ENCODE measurements at places on chromosomes 13 and 19. TPM values are rescaled to one million over a fixed set of nuclear protein-coding genes. Genes with fewer than 3 reads are reported as not detected.
A peak's percentile ranks its signal among the peaks of the same experiment; 100 is the strongest.

IGFL4 gene
- not detected for total RNA-seq

DNA sequence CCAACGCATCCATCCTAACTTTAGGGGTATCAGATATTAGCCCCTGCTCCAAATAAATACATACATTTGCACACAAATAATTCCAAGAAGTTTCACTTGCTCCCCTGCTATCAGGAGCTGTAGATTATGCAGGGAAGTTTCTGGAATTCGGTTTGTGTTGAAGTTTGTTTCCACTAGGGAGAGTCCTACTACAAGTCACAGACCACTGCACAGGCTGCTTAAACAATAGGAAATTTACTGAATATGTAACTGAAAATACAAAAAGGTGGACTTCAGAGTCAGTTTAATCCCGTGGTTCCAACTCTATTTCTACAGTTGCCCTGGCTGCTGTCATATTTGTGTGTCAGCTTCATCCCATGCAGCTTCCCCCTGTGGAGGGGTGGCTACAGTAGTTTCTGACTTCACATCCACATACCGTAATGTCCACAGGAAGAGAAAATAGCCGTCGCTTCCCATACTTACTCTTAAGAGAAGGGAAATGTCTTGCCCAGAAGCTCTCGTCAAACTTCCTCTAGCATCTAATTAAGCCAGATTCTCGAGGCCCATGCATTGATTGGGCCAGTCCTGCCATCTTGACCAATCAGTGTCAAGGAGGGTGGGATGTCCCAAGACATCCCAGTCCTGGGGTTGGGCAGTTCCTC, 286.6 kb downstream of the COG6 start:
- no peak for DNase-seq

GRCh38 chr13:95023405-95023804, 277.8 kb downstream of the ABCC4 start:
- no peak for DNase-seq

DNA sequence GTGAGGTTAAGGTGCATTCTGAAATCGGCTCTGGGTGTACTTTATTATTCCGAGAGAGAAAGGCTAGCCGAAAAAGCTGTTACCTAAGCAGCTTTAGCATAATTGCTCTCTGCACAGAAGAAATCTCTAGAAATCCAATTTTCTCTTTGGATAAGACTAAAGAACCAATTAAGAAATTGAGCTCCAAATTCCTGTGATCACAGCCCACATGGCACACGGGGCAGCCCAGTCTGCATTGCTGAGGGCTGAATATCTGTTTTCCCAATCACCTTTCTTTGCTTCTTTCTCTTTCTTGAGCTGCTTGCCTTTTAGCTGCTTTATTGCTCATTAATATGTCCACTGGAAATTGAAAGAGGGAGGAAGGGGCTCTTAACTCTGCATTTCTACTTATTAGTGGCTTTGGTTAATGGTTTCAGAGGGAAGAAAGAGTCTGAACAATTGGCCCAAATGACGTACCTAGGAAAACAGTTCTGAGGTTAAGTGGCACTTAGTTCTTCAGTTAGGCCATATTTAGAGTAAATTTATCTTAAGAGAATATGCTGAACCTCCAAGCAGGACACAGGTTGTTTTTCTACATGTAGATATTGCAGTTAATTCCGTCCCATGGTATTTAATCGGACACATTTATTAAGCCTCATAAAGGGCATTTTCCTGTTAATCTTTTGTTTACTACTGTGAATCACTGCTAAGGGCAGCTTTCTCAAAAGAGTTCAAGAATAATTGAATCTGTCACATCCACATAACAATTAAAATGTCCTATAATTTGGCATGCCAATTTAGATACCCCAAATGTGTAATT, 265.7 kb downstream of the ABCC4 start:
- no peak for DNase-seq

DNA sequence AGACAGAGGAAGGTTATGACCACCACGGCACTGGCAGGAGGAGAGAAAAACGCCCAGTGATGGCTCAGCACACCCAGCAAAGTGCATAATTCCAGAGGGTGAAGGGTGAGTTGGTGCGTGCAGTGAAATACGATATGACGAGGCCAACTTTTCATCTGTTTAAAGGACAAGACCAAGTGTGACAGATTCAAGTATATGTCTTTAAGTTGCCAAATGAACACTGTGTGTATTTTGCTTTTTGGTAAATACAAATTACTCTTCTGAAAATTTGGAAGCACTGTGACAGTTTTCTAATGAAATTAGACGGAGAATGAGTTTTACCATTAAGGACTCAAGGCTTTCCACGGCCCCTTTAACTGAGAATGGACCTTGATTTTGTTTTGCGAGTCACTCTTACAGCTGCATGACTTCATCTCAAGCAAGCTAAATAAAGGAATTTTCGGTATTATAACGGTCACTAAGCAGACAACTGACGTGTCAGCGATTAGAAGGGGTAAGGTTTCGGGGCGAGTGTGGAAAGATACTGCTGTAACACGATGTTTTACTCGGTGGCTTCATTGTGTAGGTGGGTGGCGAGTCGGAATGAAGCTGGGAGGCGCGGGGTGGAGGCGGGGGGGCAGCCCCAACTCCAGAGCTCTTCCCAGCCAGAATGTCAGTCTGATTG, 22.8 kb downstream of the COL4A2 start:
- DNase-seq: no peak

DNA sequence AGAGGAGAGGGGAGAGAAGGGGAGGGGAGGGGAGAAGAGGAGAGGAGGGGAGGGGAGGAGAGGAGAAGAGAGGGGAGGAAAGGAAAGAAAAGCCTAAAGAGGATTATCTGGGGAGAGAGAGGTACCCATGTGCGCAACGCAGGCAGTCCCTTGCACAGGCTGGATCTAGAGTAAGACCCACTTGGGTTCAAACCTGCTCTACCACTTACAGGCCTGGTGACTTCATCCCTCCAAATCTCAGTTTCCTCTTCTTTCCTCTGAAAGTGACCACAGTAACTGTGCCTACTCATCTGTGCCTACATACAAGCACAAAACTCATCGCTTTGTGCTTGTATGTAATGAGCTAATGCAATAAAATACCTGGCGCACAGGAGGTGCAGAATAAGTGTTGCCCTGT, 732 bp upstream of the MAP1S start:
- no peak for DNase-seq

BABAM1 gene
- total RNA-seq: 133 TPM

- DNase-seq: no peak
Measured at GRCh38 chr13:60066226-60066625, 97.5 kb downstream of the DIAPH3 start.

ZNF419 gene
- 11.1 TPM for total RNA-seq

GRCh38 chr13:69495096-69495495, 612.5 kb upstream of the ATXN8OS start:
- DNase-seq: no peak

GRCh38 chr13:79695754-79696153, 214.8 kb downstream of the NDFIP2 start:
- no peak for DNase-seq

DNA sequence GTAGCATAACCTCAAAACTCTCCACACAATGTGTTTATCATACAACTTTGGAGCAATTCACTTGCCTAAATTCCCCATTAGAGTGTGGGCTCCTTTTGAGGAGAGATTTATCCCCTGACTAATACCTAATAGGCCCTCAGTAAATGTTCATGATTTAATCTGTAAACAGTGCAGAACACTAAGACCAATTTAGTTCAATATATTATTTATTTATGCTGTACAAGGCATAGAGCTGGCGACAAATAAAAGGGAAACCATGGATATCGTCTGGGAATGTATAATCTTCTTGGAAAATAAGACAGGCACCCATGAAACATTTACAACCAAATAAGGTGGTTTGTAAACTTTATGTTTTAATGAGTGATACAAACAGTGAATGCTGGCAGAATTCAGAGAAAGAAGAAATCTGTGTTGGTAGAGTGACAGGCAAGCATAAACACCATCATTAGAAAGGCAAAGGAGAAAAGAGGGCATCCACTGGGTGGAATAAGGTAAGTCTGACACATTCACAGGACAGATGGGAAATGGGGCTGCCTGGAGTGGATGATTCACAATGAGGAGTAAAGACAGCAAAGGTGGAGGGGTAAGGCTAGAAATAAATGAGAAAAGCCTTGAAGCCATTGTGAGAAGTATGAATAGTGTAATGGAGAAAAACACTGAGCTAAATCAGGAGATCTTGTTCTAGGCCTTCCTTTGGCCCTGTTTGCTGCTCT, 106.1 kb upstream of the MIR17HG start:
- DNase-seq: no peak

GRCh38 chr13:27035892-27036235, 135.7 kb downstream of the USP12 start:
- DNase-seq: peak; percentile 71

DNA sequence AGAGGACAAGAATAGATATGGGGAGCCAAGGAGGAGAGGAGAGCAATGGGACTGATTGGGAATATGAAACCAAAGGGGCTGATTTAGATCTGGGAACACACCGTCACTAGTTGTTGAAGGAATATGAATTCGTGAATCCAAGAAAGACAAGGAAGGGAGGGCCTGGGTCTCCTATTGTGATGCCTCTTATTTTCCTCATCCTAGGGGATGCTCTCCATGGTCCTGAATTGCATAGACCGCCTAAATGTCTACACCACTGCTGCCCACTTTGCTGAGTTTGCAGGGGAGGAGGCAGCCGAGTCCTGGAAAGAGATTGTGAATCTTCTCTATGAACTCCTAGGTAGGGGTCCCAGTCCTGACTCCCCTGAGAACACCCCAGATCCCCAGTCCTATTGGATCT, 21.5 kb downstream of the RYR1 start:
- DNase-seq: peak; percentile 27

JSRP1 gene
- not detected for total RNA-seq

ASF1B gene
- total RNA-seq: 86.6 TPM

DNA sequence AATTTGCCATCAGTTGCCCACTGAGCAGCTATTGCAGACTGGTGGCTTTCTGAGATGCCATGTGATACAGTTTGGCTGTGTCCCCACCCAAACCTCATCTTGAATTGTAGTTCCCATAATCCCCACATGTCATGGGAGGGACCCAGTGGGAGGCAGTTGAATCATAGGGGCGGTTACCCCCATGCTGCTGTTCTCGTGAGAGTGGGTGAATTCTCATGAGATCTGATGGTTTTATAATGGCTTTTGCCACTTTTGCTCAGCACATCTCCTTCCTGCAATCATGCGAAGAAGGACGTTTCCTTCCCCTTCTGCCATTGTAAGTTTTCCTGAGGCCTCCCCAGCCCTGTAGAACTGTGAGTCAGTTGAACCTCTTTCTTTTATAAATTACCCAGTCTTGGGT, 34.8 kb upstream of the ANKRD10 start:
- no peak for DNase-seq

- no peak for DNase-seq
Measured at GRCh38 chr13:105272660-105273631, 1262.5 kb downstream of the EFNB2 start.

GRCh38 chr19:5960005-5961001, 17.6 kb downstream of the RANBP3 start:
- no peak for DNase-seq

GRCh38 chr13:113756441-113757097, 2.5 kb upstream of the TMEM255B start:
- no peak for DNase-seq

DNA sequence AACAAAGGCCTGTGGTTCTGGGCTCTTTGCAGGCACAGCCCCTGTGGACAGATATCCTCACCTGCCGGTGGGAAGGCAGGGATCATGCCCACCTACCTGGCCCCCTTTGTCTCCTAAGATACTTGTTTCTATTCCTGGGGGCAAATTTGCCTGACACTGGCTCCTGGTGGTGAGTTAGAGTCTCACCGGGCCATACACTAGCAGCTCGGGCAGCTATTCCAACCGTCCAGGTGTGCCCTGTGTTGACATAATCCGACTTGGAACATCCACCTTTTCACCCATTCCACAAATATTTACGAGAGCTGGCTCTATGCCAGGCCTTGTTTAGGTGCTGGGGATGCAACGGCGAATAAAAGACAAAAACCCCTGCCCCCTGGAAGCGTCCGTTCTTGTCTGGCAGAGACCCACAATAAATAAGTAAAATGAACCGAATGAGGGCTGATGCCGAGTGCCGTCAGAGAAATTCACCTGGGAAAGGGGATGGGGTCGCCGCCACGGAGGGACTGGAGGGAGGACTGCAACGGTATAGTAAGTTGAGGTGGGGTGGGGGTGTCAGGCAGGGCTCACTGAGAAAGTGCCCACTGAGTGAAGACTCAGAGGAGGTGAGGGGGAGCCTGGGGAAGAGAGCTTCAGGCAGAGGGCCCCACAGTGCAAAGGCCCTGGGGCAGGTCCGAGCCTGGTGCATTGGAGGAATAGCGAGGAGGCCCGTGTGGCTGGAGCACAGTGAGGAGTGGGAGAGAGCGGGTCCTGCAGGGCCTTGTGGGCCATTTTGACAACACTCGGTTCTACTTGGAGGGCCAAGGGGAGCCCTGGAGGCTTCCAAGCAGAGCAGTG, 43.2 kb upstream of the RANBP3 start:
- no peak for DNase-seq

IL11 gene
- total RNA-seq: 8.4 TPM

UBE2S gene
- total RNA-seq: 250 TPM

PSG3 gene
- total RNA-seq: not detected

GRCh38 chr13:97371486-97372109, 62.4 kb upstream of the RAP2A start:
- DNase-seq: no peak

MAMSTR gene
- 0.39 TPM for total RNA-seq

- peak; percentile 72 for DNase-seq
Measured at GRCh38 chr19:36266375-36266961, 51.6 kb downstream of the ZNF146 start.

EMP3 gene
- total RNA-seq: 246 TPM

- no peak for DNase-seq
Measured at GRCh38 chr13:36057041-36057440, 74.1 kb downstream of the DCLK1 start.

DNA sequence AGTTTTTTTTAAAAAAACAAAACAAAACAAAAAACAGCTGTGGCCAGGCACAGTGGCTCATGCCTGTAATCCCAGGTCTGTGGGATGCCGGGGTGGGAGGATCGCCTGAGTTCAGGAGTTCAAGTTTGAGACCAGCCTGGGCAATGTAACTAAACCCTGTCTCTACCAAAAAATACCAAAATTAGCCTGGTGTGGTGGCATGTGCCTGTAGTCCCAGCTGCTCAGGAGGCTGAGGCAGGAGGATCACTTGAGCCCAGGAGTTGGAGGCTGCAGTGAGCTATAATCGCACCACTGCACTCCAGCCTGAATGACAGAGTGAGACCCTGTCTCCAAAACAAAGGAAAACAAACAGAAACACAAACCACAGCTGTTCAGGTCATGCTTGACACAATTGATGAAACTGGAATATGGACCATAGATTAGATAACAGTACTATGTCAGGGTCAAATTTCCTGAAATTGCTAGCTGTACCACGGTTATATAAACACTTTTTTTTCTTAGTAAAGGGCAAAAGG, 6.9 kb upstream of the ANGPTL4 start:
- peak; percentile 49 for DNase-seq

GRCh38 chr19:6530386-6531162, at the start of gene TNFSF9:
TNFSF9 (plus strand) TSS chr19:6531026; CDS start chr19:6531037, 11 bp downstream.
- peak; percentile 86 for DNase-seq

- peak; percentile 77 for DNase-seq
Measured at GRCh38 chr19:53865918-53866864, 1.5 kb upstream of the MYADM start.

GRCh38 chr19:459724-460511, 915 bp downstream of the SHC2 start:
- peak; percentile 18 for DNase-seq

S1PR5 gene
- total RNA-seq: 0.29 TPM

Data from RPMI7951 (cell line).